Activated CD4-positive, alpha-beta T cell treated with anti-CD3 and anti-CD28 coated beads, Interleukin-2, amount 50 U/mL, for 48 hours (primary cell): ENCODE measurements at places on chromosomes 11 and 22.

- no peak for DNase-seq
These were observed 632 bp downstream of the KRTAP5-2 start for GRCh38 chr11:1597331-1597993.

DNA sequence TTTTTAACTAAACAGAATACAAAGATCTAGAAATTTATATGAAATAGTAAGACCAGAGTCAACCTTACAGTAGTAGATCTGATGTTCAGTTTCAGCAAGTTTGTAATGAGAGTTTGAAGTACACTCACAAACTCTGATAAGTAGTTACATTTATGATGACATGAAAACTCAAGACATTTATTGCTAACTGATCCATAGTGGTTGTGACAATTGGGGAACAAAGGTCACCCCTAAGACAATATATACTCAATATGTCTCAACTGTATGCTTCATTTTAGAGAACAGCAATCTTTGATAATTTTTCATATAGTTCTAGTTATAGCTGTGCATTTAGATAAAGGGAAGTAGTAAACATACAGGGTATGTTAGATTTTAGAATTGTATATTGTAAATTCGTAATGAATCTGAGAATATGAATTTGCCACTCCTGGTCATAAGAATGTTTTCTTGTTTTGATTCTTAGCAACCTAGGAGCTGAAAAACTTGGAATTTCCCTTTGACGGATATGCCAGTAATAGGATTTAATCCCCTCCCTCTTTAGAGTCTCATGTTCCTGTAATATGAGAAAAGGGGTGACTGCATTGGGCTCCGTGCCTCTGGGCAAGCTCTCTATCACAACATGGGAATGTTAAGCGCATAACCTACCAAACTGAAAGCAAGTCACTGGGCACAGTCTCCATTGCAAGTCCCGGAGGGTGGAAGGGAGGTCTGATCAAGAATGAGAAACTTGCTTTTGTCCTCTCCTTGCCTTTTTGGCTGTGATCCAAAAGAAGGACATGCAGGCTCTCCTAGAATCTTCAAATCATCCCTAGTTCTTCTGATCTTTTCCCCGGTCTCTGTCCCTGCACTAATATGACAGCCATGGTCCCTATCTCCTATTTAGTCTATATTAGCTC is 11.4 kb downstream of the OR10D3 start:
- DNase-seq, result no peak

GRCh38 chr11:128695539-128696221 is 1.8 kb downstream of the FLI1 start:
- no peak for DNase-seq

GRCh38 chr11:48101958-48102357 is 114.7 kb upstream of the OR4B1 start:
- no peak for DNase-seq

GRCh38 chr11:11381471-11382105 is 28.5 kb upstream of the CSNK2A3 start:
- no peak for DNase-seq

DNA sequence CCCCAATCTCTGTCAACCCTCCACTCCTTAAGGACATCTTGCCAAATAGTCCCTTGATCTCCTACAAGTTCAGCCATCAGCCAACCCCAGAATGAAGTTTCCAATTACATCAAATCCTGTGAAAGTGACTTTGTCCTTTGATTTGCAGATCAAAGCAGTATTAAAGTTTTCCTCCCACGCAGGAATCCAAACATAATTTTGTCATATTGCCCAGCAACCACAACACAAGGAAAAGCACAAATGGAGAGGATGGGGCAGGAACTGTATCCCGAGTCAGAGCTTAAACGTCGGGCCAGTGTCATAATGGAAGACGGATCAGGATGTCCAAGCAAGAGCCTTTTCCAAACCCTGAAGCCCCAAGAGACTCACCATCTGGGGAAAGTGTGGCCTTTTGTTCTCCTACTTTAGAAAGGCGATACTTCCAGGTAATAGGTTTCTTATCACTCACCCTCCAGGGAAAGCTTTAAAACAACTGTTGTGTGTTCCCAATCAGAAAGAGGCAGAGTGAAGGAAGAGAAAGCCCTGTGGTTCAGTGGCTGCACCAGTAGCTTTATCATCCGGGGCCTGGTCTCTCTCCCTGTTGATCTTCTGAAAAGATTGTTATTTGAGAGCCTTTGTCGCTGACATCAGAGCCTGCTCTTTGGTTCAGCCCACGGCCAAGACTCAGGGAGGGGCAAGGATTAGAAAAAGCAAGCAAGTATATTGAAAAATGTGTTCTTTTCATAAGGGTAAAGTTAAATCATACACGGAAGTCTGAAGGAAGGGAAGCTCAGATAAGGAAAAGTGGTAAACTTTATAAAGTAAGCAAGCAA is 41.7 kb downstream of the EXPH5 start:
- DNase-seq, result no peak

DNA sequence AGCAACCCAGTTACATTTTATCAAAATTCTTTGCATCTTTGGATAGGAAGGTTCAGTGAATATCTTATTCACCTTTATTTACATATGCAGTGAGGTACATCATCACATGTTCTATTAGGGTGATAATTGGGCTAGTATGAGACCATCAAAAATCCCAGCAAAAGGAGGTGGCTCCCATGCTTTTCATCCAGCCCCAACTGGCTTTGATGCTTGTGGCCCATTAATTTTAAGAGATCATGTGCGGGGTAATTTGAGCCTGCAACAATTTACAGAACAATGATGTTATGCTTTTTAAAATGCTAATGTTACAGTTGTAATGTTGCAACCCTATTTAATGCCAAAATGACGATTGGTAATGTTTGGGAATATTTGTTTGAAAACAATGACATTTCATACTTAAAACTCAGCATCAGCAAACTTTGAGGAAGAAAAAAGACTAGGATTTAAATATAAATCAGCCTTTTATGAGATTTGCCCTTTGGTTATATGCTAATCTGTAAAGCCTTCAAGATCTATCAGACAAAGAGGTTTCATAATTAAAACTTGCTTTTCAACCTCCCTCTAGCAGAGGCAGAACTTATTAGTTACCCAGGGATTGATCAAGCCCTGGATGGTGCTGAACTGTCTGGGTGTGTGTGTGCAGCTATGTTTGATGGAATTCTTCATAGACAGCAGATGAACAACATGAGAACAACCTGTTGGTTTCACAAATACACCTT is 183.5 kb upstream of the SORL1-AS1 start:
- DNase-seq, result no peak

DNA sequence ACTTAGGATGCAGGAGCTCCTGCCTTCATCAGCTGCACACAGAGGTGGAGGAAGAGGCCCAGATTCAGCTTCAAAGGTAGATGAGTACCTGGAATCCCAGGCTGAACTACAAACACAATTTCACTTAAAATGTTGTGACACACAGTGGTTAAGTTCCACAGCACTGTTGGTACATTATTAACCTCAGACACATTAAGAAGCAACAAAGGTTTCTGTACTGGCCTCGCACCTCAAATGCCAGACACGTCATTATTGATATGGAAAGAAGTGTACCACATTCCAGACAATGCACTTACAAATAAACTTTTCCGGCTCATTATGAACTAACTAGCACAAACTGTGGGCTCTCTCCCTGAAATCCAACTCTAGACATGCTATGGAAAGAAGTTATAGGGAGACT is 34.6 kb downstream of the PRDM10 start:
- DNase-seq, result no peak

DNA sequence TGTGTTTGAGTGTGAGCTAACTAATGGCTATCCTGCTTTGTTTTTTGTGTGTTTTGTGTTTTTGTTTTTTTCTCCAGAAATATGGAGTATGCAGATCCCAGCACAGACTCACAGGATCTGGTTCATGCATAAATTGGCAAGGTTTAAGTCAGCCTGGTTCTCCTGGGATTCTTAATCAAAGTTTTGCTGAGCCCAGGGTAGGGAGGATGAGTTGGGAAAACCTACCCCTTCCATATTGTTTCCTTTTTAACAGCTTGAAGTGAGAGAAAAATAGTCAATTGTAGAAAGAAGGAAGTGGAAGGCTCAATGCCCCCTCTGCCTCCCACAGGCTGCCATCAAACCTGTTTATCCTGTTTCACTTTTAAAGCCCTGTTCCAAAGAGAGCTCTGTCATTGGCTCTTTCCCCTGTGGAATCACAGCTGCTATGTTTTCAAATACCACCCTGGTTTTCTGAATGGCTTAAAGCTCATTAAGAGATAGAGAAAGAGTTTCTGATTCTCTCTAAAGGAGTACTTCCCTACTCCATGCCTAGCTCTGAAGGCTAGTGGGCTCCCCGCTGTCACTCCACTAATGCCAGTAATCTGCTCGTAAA is 23.4 kb upstream of the CADM1 start:
- no peak for DNase-seq

- DNase-seq, result no peak
These were observed 4.8 kb downstream of the LINC01488 start for GRCh38 chr11:69486056-69486772.

DNA sequence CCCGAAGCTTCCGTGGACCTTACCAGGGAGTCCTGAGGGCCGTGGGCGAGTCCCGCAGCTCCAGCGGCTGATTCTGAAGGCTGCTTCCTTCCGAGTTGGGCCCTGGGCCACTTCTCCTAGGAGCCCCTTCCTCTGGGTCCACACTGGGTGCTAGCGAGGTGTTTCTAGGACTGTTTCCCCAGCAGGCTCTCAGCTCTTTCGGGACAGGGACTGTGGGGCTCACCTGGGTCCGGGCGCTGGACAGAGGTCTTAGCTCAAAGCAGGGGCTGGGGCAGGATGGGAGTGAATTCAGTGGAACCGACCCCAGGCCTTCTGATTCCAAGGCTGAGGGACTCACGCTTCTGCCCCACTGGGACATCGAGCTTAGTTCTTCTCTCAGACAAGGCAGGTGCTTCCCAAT is 29.3 kb upstream of the CSNK1E start:
- DNase-seq, result no peak

DNA sequence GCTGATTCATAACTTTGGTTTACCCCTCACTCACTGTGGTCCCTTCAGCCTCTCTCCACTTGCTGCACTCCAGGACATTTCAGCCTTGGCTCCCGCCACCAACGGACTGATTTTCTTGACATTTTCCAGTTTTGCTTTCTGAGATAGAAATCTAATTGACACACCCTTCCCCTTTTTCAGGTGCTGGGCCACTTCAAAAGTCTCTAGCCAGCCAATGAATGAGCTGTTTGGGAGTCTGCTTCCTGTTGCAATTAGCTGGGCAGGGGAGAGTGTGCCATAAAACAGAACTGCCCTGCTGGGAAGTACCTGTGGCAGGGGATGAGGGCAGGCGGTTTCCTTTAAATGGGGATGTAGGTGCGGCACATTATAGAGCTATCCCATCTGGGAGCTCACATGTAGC is 21.1 kb upstream of the PLET1 start:
- no peak for DNase-seq

GRCh38 chr22:31281733-31282132 is 10.6 kb downstream of the PIK3IP1 start:
- DNase-seq, result no peak

DNA sequence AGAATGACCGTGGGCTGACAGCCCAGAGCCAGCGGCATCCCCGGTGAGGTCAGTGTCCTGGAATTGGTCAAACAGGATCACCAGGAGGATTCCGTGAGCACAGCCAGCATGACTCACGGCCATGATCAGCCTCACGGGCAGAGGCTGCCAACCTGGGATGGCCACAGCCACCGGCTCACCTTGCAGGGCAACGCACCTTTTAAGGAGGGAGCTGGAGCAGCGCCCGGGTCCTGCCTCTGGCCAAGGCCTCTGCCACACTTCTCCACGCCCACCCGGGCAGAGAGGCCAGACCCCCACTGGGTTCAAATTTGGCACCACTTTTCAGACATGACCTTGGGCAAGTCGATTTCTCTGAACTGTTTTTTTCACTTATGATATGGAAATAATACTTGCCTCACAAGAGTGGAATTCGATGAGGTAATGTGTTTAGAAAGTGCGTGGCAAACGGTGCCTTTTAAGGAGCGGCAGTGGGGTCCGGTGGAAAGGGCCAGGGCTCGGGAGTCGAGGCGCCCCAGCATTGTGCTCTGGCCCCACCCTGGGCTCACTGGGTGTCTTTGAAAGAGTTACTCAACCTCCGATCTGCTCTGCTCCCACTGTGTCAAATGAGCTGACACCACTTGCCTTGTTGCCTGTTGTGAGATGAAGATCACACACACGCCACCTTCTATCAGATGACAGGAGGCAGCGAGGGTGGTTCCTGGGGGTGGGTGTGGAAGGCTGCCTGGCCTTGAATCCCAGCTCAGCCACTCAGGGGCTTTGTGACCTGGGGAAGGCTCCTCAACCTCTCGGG is 16.0 kb downstream of the TXN2 start:
- no peak for DNase-seq

GRCh38 chr11:8039530-8040260 is 41.3 kb upstream of the TUB start:
- DNase-seq, result no peak

GRCh38 chr11:99554232-99554903 is 533.6 kb downstream of the CNTN5 start:
- DNase-seq, result no peak

GRCh38 chr11:122007601-122008071 is 108.4 kb downstream of the BLID start:
- DNase-seq, result no peak

- no peak for DNase-seq
These were observed at the start of gene MAPK8IP2 for GRCh38 chr22:50600538-50600937. MAPK8IP2 (plus strand) TSS chr22:50600793; CDS start chr22:50600819, 26 bp downstream.
